ENCODE measurements at places on chromosomes 3 and 15. TPM values are rescaled to one million over a fixed set of nuclear protein-coding genes. Genes with fewer than 3 reads are reported as not detected.

REC114 gene
- total RNA-seq = 1.8 TPM

ANKRD63 gene
- not detected for total RNA-seq

P2RY1 gene
- 4.3 TPM for total RNA-seq

GRM2 gene
- 0.50 TPM for total RNA-seq

FBXL2 gene
- 1.9 TPM for total RNA-seq

GALNT15 gene
- 11.1 TPM for total RNA-seq

DNA sequence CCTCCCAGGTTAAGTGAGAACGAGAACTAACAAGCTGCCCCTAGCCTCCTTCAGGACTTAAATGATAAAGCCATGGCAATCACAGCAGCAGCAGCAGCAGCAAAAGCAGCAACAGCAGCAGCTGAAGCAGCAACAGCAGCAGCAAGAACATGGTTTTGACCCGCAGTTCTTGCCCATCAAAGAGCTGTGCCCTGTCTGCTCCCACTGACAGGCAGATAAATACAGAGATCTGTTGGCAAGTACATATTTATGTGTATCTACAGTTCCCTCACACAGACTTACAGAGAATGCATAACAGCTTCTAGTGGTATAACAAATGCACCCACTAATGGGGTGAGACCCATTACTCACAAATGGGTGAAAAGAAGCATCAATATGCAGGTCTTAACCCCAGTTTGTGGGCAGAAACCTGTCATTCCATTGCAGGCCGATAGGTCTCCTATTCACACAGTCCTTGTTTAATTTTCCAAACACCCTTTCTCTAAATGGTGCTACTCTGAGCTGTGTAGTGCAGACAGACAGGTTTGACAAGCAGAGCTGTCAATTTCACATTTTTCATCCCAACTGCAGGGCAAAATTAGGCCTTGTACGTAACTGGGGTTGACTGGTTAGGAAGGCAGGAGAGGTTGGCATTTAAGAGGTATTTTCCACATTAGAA, 316.3 kb downstream of the TIGIT start:
- DNase-seq = no peak

DNA sequence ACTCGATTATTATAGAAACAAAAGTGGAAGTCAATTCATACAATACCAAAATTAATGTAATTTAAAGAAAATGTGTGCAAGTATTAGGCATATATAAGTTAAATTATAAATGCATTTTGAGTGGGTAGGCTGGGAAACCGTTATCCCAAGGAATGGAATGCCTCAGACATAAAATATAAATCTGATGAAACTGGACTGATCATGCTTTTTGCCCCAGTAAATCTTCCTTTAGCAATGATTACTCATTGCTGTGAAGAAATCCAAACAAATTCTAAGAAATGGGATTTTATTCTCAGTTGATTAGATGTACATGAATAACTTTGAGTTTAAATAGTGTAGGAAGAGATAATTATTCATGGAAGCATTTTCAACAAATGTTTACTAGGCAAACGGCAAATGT, 185.5 kb upstream of the KCNMB2 start:
- no peak for DNase-seq

GRCh38 chr3:13658681-13659080, 109.8 kb downstream of the FBLN2 start:
- DNase-seq = no peak

GRCh38 chr15:88890495-88890894, 4.8 kb downstream of the HAPLN3 start:
- DNase-seq = no peak

DNA sequence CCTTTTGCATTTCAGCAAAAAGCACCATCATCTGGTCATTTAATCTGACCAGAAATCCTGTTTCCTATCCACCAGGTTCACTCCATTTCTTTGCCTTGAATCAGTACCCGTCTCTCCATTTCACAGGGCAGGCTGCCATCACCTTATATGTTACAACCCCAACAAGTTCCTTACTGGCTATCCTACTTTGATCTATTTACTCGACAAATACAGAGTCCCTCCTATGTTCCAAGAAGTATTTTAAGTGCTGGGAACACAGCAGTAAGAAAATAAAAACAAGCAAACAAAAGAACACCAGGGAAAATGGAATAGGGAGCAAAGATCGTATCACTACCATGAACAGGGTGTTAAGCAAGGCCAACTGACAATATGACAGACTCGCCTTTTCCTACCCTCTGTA, 295.2 kb upstream of the WNT5A start:
- no peak for DNase-seq

DNA sequence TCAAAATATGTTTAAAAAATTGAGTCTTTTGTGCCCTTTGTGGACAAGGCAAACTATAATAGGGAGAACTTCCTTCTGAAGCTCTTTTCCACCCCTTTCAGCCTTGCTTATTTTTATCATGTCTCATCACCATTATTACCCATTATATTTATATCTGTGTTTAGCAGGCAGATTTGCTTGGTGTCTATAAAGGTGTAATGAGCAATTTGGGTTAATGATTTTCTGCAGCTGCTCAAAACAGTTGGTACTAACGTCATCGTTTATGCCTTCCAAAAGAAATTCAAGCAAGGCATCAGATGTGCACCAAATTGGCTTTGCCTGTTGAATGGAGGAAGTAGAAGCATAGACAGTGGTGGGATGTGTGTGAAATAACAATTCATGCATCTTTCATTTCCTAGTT, 483.7 kb upstream of the SGO1 start:
- DNase-seq = no peak

DNA sequence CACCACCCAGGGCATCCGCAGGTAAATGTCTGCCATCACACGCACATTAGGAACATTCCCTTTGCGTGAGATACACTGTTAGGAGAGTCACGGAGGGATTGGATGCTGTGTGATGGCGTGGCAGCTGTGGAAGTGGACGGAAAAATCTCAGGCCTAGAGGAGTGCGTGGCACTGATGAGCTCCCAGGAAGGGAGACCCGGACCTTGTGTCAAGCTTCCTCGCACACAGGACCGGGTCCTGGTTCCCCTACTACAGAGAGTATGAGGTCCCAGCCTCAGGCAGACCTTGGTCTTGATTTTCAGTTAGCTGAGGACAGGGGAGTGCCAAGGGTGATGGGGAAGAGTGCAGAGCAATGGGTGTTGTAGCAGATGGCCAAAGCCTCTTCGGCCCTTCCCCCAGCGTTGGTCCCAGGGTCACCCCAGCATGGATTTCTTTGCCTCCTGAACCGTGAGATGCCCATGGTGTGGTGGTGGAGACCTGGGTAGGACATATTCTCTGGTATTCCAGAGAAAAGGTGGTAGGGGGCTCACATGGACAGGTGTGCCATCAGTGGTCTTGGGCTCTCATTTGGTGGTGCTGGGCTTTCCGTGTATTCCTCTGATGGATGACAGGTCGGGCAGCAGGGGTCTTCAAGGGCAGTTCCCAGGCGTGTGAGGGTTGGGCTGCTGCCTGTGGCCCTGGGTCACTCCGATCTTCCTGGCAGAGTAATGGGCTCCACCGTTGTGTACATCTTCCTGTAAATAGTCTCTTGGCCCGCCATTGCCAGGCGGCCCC, 105.1 kb downstream of the SNRPN start:
- no peak for DNase-seq

DNA sequence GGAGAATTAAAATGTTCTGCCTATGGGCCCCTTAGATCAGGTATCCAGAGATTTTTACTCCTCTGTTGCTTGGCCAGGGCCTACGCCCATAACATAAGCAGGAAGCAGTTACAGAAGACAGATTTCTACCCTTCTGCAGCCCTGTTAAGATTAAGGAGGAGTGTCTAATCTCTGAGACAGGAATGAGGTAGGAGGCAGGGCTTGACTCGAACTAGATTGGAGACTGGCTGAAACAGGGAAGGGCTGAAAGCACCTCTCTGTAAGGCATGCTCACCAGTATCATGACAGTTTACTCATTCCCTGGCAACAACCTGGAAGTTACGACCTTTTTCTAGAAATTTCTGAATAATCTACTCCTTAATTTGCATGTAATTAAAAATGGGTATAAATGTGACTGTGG, 16.7 kb downstream of the PLA2G4D start:
- DNase-seq = no peak

DNA sequence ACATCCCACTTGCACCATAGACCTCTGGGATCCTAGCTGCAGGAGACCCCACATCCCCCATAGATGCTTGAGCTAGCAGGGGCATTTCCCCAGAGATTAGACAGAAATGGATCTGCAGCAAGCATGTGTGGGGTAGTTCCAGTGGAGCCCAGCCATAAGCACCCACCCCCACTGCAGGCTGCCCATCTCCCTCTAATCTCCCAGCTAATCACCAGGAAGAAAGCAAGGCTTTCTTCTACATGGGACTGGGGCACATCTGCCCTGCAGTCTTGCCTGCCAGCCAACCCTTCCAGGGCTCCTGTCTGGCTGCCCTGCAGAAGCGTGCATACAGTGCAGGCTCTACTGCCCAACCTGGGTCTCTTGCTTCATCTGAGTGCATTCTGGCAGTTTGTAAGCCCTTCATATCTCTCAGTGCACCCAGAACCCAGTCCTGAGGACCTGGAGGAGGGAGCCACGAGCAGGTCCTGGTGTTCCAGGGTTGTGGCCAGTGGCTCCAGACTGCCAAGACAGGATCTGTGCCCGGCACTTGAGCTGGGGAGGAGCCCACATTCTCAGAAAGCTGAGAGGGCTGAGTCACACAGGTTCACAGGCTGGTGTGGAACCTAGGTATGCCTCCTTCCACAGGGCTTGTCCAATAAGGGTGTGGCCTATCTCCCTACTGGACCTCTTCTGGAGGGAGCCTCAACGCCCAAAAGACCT, 49.9 kb upstream of the IGSF11 start:
- no peak for DNase-seq

DNA sequence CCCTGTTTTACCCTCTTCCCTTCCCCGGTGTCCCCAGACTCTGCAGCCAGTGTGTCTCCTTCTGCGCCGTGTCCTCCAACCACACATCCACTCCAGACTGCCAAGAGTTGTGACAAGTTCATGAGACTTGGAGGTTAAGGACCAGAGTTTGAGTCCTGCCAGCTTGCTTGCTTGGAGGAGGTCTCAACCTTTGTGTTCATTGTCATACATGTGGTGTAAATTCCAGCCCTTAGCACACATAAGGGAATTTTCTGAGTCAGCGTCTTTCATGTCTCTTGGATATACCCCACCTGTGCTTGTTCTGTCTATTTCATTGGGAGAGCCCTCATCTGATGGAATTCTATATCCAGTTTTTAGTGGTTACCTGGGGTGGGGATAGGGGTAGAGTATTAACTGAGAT, 13.3 kb downstream of the CORO2B start:
- DNase-seq = no peak

DNA sequence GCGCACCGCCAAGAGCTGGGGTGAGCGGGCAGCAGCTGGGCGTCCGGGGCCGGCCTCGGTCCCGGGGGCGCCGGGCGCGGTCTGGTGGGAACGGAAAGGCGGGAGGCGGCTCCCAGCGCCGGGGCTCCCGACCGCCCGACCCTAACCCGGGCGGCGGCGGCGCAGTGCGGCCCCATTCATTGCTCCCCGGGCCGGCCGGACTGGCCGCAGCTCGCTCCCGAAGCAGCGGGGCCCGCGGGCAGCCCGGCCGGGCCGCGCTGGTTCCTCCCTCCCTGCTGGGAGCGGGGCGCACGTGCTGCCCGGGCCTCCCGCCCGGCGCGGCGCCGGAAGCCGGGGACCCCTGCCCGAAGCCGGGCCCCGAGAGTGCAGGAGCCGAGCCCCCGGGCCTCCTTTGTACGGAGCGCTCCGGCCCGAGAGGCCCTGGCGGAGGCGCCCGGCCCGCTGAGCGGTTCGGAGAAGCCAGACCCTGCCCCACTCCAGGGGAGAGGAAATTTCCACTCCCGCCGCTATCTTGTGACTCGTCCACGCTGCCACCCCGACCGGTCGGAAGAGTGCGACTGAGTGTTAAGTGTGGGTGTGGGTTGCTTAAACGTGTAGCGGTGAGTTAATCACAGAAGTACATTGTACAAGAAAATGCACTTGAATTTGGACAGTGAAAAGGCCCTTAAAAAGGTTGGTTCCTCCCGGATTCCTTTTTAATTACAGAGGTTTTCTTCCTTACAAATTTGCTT, 613 bp downstream of the ATP1B3 start:
- DNase-seq = peak; percentile 75

GRCh38 chr15:81007428-81008064, 6.8 kb downstream of the TLNRD1 start:
- DNase-seq = no peak

DNA sequence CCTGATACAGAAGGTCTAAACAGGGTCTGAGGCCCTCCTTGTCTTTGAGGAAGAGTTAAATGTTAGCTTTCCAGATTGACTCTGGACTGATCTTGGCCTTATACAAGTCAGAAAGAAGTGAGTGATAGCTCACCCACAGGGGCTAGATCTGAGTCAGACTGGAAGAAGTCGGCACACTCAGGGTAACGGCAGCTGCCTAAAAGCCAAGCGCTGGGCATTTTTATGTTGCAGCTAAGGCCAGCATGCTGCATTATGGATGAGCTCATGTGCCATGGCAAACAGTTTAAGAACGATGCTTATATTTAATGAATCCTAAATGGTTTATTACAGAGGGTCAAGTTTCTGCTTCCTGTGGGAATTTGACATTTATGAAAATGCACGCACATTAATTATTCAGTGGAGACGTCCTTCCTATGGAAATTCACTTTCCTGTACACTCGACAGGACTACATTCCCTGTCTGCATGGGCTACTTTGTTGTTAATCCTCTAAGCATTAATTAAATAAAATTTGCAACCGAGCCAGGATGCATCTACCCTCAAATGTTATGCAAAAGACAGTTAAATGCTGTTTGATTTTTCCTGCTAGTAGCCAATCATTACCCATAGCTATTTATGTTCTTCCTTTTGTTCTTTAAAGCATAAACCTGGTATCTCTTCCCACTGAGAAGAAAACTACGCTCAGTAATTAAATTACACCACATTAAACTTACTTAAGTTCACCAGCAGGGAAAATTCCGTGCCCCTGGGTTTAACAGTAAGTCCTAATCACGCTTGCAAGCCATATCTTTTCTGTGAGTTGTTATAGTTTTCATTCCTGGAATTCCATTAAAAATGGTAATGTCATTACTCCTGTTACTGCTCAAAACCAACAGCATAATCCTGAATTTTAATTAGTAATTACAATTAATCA, 762.7 kb upstream of the CFAP20DC start:
- no peak for DNase-seq

- no peak for DNase-seq
Observed at GRCh38 chr15:49323207-49323606, 99.8 kb upstream of the FGF7 start.

DNA sequence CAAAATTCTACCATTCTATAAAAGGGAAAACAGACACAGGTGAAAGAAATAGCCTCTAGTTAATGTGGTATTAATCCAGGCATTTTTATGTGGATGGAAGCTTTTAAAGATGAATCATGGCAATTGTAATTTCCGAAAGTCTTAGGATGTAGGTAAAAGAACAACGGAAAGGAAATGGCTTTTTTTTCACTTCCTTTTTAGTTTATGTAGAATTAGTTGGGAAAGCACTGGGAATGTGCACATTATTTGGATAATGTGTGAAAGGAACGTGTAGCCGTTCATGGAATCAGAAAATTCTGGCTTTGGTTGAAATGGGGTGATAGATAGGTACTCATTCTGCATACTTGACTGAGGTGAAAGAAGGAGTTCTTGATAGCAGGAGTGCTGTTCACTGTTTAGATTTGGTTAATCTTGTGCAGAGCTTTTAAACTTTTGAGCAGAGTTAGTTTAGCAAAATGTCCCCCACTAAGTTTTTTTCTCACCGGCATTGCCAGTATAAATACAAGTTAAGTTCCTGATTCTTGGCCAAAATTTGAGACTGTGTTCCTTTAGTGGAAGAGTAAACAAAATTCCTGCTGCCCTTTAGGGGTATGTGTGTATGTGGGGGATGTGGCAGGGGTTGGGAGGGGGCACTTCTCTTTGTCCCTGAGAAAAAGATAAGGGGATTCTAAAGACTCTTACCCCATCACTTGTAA, 20.2 kb upstream of the UTS2B start:
- DNase-seq = no peak

Data from left cardiac atrium (tissue), 4 donors.